Thoracic aorta (tissue), 2 donors: ENCODE measurements at places on chromosomes 5 and 9. TPM values are rescaled to one million over a fixed set of nuclear protein-coding genes. Genes with fewer than 3 reads are reported as not detected.

GRCh38 chr9:83956086-83956435, 24.0 kb downstream of the HNRNPK start:
- peak; percentile 3 for DNase-seq

Gene SLCO6A1
- not detected for total RNA-seq

DNA sequence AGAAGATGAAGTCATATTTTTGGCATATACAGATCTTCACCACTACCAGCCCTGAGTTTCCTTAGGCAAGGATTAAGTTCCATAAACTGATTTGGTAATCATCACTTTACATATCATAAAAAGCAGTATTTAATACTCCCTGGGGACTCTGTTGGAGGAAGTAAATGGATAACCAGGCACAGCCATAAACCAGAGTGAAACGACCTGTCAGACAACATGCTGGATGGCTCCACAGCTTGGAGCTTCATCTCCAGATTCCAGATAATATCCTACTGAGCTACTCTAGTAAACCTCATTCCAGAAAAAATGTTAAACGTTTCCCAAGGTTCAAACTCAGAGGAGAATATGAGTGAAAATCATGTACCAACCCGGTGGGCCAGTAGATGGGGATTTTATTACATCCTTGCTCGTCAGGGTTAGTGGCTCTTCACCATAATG, 109.2 kb downstream of the BASP1 start:
- DNase-seq = no peak

DNA sequence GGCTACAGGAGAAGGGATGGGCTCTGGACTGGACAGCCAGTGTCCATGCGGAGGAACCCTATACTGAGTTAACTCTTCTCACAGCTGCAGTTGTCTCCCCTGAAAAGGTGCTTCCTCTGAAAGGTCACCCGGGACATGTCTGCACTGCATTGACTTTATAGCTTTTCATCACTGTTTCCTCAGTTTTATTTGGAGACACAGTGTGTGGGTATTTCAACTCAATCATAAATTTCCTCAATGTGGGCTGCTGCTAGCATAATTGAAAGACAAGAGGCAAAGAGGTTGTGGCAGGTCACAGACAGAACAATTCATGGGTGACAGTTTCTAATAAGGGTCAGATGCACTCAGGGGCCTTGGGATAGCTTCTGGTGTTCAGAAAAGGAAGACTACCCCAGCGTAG, 336.8 kb downstream of the KDM4C start:
- DNase-seq = no peak
